ENCODE measurements at places on chromosomes 3 and 15. TPM values are rescaled to one million over a fixed set of nuclear protein-coding genes. Genes with fewer than 3 reads are reported as not detected.

- no peaks in the 10 kb centered on the region for H3K27me3 ChIP-seq
- H3K4me3 ChIP-seq = peak overlapping the region; percentile 77
- H3K27ac ChIP-seq = peak overlapping the region; percentile 66
- no peaks in the 10 kb centered on the region for H3K36me3 ChIP-seq
- peaks cover 39% of the 10 kb centered on the region for H3K4me1 ChIP-seq
Observed at GRCh38 chr3:25783661-25784512, 644 bp upstream of the NGLY1 start.

GRCh38 chr15:84878504-84878903 is 6.0 kb upstream of the SLC28A1 start:
- DNase-seq = no peak
- no peaks in the 10 kb centered on the region for H3K27me3 ChIP-seq
- no peaks in the 10 kb centered on the region for H3K36me3 ChIP-seq
- peaks cover 3% of the 10 kb centered on the region for H3K4me1 ChIP-seq
- H3K4me3 ChIP-seq = no peak overlapping the region

- no peaks in the 10 kb centered on the region for H3K27me3 ChIP-seq
- no peak overlapping the region for H3K27ac ChIP-seq
- H3K36me3 ChIP-seq = peaks cover 28% of the 10 kb centered on the region
- no peak for DNase-seq
- H3K4me1 ChIP-seq = peaks cover 29% of the 10 kb centered on the region
Observed at GRCh38 chr3:51937611-51938450, 3.9 kb downstream of the RRP9 start.

DNA sequence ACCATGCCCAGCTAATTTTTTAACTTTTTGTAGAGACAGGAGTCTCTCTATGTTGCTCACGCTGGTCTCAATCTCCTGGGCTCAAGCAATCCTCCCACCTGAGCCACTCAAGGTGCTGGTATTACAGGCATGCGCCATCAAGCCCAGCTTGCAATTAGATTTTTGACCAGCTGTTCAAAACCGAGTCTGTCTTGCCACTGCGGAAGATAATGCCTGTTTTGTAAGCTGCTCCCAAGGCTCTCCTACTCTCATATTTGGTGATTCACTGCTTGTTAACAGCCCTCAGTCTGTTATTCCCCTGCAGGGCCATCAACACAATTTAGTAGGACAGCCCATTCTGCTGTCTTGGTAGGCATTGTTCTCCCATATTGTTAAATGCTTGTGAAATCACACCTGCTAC is 17.8 kb upstream of the MCCC1 start:
- no peak for DNase-seq
- H3K27ac ChIP-seq = no peak overlapping the region
- peaks cover 26% of the 10 kb centered on the region for H3K27me3 ChIP-seq
- H3K4me1 ChIP-seq = peaks cover 21% of the 10 kb centered on the region
- H3K4me3 ChIP-seq = no peak overlapping the region
- peaks cover 1% of the 10 kb centered on the region for H3K36me3 ChIP-seq

DNA sequence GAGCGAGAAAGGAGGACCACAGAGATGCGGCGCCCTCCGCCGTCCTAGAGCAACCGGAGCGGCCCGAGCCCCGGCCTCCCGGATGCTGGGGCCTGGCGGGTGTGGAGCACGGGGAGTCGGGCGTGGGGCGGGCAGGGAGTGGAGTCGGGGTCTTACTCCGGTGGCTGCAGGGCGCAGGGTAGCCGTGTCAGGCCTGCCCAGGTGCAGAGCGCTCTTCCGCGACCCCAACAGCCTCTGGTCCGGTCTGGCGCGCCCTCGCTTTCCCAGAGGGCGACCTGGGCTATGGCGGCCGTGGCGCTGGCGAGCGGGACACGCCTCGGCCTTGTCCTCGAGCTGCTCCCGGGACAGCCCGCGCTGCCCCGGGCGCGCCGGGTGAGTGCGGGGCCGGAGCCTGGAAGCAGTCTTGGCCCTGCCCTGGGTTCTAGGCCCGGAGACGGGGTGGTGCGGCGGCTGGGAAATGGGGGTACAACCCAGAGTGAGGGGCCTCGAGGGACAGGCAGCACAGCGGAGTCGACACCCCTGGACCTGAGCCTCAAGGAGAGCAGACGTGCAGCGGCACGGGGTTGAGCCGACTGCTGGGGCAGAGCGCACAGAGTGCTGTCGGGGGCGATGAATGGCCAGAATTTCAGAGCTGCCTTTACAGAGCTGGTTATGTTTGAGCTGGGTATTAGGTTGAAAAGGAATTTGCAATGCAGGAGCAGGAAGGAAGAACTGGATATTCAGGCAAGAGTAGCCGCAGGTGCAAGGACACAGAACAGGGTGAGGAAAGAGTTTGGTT is at the start of gene ZNF662:
Gene ZNF662, plus strand, starts transcription at position 73 of the 778 bp plus-strand sequence. CDS start 1,973 bp downstream, outside the sequence.
- peak; percentile 88 for DNase-seq
- peaks cover 25% of the 10 kb centered on the region for H3K27me3 ChIP-seq
- no peak within 1 kb of the TSS for H3K27ac ChIP-seq
- no peak within 1 kb of the TSS for H3K4me3 ChIP-seq
- no peaks in the 10 kb centered on the region for H3K4me1 ChIP-seq

GRCh38 chr15:23566651-23567050 is 1.2 kb downstream of the MKRN3 start:
- no peak overlapping the region for H3K27ac ChIP-seq
- H3K36me3 ChIP-seq = no peaks in the 10 kb centered on the region
- H3K27me3 ChIP-seq = no peaks in the 10 kb centered on the region
- DNase-seq = no peak
- no peak overlapping the region for H3K4me3 ChIP-seq

DNA sequence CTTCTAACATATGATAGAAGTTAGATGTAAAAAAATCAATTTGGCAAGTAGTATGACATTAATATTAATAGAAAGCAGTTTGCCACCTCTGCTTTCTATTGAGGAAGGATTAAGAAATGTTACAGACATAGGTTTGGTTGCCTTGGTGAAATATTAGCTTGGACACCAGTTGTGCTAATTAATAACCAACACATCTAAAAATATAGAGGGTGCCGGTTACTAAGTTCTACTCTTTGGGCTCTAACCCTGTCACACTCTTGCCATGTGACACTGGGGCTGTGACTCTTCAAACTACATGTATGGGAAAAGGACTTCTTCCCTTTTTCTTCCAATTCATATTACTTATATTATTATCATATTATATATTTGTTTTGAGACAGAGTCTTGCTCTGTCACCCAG is 64.4 kb downstream of the TRIM71 start:
- no peaks in the 10 kb centered on the region for H3K36me3 ChIP-seq
- no peak overlapping the region for H3K4me3 ChIP-seq
- H3K27ac ChIP-seq = no peak overlapping the region

PEX5L gene
- not detected for total RNA-seq

ZDHHC23 gene
- 0.31 TPM for total RNA-seq

Data from chondrocyte (in vitro differentiated cells).